ENCODE measurements at places on chromosomes 11 and 22. TPM values are rescaled to one million over a fixed set of nuclear protein-coding genes. Genes with fewer than 3 reads are reported as not detected.

GRCh38 chr11:88521399-88521798, 183.9 kb upstream of the CTSC start:
- no peak for DNase-seq

- DNase-seq, result no peak
Measured at GRCh38 chr11:1353383-1354124, 36.2 kb upstream of the BRSK2 start.

GRCh38 chr11:79262221-79262620, 178.6 kb downstream of the TENM4 start:
- no peak for DNase-seq

Gene FBLN1
- 4.3 TPM for total RNA-seq

GRCh38 chr11:34188181-34188580, 82.8 kb downstream of the NAT10 start:
- no peak for DNase-seq

DNA sequence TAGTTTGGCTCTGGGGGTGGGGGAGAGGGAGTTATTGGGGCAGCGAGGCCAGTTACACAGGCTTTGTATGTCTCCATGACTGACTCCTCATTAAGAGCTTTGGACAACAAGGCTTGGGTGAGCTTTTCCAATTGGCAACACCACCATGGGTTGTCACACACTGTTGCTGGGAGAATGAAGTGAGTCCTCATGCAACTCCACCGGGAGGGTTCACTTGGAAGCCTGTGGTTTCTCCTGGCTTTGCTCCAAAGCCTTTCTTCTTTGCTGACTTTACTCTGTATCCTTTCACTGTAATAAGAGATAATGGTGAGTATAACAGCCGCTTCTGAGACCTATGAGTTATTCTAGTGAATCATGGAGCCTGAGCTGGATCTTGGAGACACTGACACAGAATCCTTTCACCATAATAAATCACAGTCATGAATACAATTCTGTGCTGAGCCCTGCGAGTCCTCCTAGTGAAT, 24.9 kb downstream of the EIF3F start:
- peak; percentile 16 for DNase-seq
